AG20443 (cell line): ENCODE measurements at places on chromosomes 1 and 21.

DNA sequence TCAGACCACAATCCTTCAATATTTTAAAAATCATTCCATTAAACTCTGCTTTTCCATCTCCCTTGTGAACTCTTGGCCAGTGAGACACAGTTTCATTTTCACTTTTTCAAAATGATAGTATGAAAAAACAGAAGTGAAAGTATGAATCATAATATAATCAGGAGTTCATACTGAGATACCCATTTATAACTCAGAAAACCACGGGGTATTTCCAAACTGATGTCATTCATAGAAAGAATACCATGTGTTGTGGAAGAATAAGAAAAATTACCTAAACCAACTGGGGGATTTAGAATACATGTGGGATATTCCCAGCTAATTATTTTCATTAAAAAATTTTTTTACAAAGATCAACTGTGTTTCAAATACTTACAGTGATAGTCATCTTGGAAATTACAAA lies 149.9 kb downstream of the MRPL39 start:
- peak; percentile 41 for DNase-seq

DNA sequence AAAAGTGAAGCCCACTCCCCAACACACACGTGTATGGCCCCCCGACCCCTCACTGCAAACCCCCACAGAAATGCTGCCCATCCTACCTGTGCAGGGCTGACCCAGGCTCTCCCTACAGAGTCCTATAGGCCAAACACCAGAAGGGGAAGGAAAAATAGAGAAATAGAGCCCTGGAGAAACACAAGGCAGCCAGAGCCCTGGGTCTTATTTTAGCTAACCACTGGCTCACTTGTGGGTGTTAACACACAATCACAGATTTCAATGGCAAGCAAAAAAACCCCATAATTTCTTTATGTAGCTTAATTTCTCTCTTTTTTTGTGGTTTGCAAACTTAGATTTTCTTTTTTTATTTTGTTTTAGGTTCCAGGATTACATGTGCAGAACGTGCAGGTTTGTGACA lies 989 bp upstream of the PIGR start:
- no peak for DNase-seq

GRCh38 chr1:42888013-42888633 lies 41.7 kb downstream of the ZNF691 start:
- no peak for DNase-seq

GRCh38 chr1:115829947-115830346 lies 11.0 kb downstream of the NHLH2 start:
- no peak for DNase-seq

DNA sequence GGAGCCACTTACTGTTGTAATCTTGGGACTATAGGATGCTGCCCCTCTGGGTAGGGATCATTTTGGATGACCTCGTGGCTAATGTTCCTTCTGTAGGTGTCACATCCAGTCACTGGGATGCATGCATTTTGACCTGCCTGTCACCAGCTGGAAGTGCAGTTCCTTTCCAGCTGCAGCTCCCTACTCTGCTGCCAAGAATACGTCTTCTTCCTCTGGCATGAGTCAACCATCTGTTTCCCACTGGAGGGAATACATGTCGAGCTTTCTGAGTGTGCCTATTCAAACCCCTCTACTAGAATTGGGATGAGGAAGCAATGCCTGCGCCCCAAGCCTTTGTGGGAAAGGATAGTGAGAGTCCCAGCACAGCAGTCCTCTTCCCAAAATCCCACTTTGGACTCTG lies 415.5 kb upstream of the ADAMTS5 start:
- no peak for DNase-seq

DNA sequence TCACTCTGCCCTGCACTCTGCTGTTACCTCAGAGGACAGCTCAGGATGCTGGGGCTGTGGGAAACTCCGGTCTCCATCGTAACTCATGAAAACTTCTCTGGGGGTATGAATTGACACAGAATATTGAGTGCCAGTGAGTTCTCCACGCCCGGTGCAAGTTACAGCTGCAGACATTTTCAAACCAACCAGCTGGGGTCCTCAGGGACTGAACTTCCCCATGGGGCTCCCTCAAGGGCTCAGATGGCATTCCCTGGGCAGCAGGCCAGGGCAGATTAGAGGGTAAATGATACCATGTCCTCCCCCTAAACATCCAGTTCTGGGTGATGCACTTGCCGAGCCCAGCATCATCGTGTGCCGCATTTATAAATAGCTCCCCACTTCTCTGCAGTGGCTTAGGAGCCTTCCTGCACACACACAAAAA lies 27.8 kb upstream of the CCSAP start:
- DNase-seq: no peak
